ENCODE measurements at places on chromosomes 6 and 20.

- no peak for DNase-seq
These were observed 88.7 kb downstream of the ZHX3 start for GRCh38 chr20:41228858-41229257.

DNA sequence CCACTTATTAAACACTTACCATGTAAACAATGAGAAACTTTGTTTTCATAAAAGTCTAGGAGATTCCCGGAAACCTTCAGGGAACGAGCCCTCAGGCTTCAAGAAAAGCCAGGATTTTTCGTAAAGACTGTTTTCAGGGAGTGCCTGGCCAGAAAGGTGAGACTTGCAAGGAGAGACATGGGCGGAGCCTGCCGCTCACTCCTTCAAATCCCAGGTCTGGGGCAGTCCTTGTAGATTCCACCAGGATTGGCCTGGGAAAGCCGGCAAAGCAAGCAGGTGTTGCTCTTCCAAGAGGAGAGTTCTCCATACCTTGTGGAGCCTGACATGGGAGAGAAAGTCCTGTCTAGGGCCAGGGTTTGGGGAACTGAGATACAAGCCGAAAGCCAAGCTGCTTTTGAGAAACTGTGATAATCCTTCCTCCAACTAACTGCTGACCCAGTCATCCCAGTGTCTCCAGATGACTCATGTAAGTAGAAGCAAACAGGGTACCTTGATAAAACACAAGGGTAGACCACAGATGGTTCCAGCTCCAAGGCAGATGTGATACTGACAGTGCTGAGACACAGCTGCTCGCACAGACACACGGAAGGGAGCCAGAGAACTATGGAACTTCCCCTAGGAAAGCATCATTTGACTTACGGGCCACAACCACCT is 69.4 kb upstream of the NAA20 start:
- no peak for DNase-seq

DNA sequence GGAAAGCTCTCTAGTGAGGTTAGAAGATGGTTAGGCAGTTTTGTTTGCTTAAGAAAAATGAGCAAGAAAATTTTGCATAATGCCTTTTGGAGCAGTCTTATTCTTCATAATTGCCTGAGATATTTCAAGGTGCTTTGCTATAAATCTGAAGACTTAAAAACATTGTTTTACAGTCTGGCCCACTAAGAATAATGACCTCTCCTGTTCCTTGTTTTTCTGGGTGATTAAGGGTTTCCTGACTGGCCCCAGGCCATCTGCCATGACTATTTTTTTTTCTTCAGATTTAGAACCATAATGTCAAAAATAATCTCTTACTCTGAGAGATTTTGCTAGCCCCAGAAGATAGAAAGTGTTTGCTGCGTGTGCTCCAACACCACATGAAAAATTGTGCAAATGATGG is 72.3 kb upstream of the CENPW start:
- no peak for DNase-seq

GRCh38 chr20:34569598-34569997 is 11.1 kb downstream of the MAP1LC3A start:
- no peak for DNase-seq

DNA sequence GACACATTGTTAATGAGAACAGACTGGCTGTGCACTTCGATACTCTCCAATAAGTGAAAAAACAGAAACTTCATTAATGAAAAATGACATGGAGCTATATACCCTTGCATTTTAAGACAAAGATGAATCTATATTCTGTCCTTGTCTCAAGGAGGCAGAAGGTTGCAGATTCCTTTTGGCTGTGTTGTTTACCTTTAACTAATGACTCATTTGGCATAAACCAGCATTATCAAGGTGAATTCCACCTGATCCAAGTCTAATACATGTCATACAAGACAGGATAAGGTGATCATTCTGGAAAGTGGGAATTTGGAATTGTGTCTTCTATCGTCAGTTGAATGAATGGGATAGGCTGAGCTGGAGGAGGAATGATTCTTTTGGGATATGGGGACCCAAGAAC is 192.9 kb downstream of the PLCB4 start:
- DNase-seq, result no peak

- DNase-seq, result no peak
These were observed 338.5 kb downstream of the HACE1 start for GRCh38 chr6:104521176-104521575.

DNA sequence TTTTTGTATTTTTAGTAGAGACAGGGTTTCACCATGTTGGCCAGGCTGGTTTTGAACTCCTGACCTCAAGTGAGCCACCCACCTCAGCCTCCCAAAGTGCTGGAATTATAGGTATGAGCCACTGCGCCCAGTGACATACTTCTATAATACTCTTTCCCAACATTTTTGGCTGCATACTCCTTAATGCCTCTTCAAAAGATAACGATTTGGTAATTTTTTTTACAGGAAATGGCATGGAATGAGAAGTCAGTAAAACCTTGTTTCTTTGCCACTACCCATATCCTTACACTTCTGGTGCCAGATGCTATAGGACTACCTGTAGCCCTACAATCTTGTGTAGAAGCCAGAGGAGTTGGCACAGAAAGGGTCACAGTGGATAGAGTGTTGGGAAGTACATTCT is 41.4 kb upstream of the SGK1 start:
- no peak for DNase-seq

DNA sequence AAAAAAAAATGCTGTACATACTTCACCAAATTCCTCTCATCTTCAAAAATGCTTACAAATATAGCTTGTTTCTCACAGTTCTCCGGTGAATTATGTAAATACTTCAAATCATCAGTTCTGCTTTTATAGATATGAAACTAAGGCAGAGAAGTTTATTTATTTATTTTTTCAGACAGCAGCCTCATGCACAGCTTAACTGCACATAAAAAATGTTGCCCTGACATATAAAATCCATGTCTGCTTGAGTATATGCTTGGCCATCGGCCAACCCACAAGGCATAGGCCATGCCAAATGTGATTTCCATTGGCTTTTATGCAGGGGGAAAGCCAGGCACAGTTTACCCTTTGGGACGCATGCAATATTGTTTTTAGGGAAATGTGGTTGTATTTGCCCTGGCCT is 57.3 kb upstream of the PHACTR2 start:
- no peak for DNase-seq

All from CD4-positive, alpha-beta T cell treated with Interleukin-6 for 4 hours (primary cell).